Mesothelial cell of epicardium (in vitro differentiated cells): ENCODE measurements at places on chromosomes 13 and 19.

DNA sequence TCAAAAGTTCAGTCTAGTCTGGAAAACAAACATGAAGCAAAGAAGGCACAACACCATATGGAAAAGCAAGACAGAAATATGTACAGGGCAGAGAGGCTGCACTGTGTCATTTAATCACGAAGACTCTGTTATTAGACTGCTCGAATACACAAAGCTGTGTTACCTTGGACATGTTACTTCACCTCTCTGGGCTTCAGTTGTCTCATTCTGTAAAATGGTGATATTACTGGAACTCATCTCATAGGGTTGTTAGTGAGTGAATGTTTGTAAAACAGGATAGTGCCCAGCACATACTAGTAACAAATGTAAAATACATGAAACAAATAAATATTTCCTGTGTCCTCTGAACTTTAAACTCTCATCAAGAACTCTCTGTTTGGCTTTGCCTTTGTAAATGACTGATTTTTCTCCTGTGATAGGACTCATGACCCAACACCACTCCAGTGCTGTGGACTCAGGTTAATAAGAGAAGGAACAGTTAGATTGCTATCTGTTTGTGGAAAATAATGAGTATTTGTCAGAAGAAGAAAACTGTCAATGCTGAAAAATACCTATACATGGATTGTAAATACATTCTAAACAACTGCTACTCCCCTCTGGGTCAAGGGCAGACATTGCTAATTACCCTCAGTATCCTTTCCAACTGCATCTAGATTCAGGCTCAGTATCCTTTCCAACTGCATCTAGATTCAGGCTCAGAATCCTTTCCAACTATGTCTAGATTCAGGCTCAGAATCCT is 62.3 kb downstream of the ZIC5 start:
- DNase-seq = no peak

- DNase-seq = no peak
These were observed 509.5 kb downstream of the SLITRK1 start for GRCh38 chr13:83372786-83373185.

DNA sequence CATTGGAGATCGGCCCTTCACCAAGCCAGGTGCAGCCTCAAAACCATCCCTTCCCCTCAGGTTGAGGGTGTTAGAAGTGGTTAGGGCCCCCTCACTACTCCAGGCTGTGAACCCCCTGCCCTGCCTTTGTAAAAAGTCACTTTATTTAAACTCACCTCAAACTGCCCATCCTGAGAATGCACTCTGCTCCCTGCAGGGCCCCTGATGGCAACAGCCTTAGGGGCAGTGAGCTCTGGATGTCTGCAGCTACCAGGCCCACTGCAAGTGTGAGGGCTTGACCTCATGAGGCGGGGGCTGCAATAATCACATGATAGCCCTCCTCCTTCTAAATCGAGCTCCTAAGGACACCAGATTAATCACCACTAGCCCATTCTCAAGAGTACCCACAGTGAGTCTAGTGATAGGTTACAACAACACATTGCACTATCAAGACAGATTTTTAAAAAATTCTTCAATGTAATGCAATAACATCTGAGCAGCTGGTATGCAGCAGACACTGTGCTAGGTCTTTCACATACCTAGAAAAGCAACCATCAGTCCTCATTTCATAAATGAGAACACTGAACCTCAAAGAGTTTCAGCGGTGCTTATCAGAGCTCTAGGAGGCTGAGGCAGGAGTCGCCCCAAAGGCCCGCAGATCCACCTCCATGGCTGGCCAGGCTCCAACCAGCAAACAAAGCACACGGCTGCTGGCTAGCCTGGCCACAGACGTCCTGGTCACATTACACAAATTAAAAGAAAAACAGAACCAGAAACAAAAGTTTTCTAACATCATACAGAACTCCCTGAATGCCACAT is 26.0 kb downstream of the SLC7A1 start:
- DNase-seq = no peak

GRCh38 chr13:50467156-50468110 is 376.1 kb downstream of the DLEU7 start:
- DNase-seq = no peak

DNA sequence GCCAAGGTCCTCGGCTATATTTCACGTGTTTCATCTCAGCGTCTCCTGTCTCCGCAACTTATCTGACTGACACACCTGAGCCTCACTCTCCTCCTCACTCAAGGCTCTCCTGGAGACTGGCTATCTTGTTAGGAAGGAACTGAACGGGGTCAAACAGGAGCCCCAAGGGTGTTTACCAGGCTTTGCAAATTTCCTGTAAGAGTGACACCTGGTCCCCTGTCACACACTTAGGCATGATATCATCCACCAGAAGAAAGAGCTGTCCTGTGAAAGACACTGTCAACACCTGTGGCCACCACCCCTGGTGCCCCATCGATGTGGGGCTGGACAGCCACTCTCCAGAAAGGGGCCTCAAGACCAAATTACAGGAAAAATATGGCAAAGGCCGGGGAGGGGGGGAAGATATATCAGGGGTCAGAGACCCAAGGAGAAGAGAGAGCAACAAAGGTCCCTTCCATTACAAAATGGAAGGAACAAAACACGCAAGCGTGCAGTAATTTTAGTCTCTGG is 2.9 kb downstream of the CD70 start:
- no peak for DNase-seq

- no peak for DNase-seq
These were observed 148.3 kb downstream of the PDS5B start for GRCh38 chr13:32734511-32734910.

GRCh38 chr19:3548606-3549005 is 8.8 kb downstream of the MFSD12 start:
- no peak for DNase-seq

- DNase-seq = no peak
These were observed 8.6 kb upstream of the HIPK4 start for GRCh38 chr19:40398417-40399131.
